Occipital lobe (tissue), 3 donors: ENCODE measurements at places on chromosomes 16 and 17. TPM values are rescaled to one million over a fixed set of nuclear protein-coding genes. Genes with fewer than 3 reads are reported as not detected.

DNA sequence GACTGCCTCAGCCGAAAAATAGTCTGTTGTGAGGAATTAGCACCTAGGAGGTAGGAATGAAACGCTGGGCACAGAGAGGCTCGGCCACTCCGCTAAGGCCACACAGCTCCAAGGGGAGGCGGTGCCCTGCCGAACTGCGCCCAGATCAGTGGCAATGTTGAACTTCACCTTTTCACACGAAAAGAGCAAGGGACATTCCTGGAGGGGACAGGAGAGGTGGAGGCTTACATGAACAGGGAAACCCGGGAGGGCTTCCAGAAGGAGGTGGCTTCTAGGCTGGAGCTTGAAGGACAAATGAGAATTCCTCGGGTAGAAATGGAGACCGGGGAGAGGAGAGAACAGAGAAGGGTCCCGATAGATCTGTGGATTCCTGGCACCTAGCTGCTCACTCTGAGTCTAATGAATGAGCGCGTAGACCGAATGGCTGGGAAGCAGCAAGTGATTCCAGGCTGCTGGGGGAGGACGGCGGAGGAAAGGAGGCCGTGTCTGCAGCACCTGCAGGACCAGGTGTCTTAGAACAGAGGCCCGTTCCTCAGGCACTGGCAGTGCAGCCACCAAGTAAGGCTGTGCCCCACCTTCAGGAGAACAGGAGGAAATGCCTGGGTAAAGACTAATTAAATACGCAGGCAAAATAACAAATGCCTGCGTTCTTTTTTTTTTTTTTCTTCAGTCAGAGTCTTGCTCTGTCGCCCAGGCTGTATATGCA lies 722 bp upstream of the SLC38A10 start:
- no peak for DNase-seq

DNA sequence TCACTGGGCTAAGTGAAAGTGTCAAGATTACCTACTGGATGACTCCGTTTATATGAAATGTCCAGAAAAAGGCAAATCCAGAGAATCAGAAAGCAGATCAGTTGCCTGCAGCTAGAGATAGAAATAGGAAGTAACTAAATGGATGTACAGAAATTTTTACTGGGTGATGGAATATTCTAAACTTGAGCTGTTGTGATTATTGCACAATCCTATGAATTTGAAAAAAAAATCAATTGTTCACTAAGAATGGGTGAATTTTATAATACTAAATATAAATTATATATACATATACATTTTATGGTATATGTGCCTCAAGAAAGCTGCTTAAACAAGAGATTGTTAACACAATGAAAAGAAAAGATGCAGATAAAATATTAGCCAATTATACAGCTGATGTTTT lies 181.1 kb upstream of the C16orf82 start:
- no peak for DNase-seq

DNA sequence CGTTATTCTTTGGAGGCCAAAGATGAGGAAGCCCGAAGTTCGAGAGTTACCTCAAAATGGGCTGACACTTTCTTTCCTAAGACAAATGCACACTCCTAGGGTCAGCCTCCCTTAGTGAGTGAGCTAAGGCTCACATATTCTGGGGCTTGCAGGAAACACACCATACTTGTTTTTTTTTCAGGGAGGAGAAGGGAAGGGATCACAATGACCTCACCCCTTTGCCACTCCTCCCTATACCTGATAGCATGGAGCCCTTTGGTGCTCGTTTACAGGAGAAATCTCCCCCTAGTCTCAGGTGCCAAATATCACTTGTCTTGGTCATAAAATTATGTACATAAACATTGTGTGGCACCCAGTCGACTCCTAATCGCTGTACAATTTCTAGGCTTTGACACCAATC lies 4.6 kb upstream of the TMEM100 start:
- no peak for DNase-seq

DNA sequence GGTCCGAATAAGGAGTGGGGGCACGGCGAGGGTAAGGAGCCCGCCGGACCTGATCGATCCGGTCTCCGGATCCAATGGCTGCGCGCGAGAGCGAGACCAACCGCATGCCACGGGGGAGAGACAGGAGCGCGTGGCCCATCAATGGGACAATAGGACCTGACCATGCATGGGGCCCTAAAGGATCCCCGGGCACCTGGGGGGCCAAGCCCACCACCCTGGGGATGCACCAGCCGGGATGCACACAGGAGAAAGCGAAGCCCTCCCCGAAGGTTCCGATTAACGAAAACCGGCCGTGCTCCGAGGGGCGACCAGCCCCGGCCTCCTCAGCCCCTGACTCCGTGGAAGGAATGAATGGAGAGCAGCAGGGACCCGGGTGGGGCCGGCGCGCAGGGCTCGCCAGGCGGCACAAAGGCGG lies 525 bp downstream of the JPT1 start:
- DNase-seq, result no peak

DNA sequence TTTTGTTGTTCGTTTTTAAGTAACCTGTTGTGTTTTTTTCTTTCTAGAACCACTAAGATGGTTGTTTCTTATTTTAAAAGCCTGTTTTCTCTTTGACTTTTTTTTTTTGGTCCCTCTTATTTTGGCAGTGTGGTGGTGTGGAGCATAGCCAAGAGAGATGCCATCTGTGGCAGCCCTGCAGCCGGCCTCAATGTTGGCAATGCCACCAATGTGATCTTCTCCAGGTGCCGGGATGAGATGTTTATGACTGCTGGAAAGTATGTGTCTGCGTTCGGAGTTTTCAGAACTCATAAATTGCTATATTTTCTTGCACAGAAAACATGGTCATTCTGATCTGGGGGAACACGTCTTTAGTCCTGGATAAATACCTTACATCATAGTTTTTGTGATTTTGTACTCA lies 17.6 kb downstream of the CFAP52 start:
- DNase-seq, result no peak

- DNase-seq, result no peak
Observed at GRCh38 chr17:28466521-28467048, 6.9 kb upstream of the SLC13A2 start.

DNA sequence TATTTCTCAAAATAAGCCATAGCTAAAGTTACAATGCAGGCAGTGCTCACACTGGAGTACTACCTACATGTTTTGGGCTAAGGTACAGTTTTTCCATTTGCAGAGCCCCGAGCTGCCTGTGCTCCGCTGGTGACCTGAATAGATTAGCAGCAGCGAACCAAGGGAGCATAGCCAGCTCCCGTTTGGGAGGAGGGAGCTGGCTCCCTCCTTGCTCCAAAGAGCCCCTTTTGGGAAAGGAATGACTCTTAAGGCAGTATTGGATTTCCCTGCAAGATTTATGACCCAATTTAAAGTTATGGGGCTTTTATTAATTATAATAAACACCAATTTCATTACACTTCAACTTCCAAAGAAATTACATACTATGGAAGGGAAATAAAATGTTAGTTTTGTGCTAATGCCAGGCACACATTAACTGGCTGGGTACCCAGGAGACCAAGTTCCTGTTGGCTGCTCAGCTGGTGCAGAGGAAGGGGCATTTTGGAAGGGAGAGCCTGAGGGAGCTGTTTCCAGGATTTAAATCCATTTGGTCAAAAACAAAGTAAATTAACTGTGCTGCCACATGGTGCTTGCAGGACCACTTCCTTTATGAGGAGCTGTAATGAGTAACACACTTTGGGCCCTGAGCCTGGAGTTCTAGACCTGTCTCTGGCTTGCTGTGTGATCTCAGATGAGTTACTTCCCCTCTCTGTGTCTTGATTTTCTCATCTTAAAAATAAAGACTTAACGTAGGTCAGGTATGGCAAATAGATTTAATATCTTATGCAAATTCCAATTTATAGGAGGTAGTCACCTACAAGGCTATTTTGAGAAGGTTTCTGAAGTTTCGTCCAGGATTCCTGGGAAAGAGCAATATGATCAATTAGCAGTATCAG lies 362.1 kb upstream of the CCL2 start:
- no peak for DNase-seq

DNA sequence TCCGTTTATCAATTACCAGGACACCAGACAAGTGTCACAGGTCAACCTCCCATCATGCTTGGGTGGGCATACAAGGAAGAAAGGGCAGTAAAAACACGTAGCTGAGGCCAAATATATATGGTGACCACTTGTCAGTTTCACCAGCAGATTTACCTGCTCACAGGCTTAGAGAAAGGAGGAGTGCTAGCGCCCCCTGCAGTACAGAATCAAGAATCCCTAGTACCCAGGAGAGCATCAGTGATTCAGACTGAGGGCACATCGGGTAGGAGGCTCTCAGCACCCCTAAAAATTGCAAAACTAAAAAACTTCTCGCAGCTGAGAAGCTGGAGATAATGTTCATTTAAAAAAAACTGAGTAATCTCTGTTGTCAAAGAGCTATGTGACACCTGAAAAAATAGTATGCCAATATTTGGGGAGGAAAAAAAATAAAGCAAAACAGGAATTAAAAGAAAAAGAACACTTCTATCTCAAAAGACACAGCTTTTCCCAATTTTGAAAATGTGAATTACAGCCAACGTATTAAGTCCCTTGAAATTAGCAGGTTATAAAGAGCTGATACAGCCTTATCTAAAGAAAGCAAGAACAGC lies 21.2 kb upstream of the MON1B start:
- no peak for DNase-seq

DNA sequence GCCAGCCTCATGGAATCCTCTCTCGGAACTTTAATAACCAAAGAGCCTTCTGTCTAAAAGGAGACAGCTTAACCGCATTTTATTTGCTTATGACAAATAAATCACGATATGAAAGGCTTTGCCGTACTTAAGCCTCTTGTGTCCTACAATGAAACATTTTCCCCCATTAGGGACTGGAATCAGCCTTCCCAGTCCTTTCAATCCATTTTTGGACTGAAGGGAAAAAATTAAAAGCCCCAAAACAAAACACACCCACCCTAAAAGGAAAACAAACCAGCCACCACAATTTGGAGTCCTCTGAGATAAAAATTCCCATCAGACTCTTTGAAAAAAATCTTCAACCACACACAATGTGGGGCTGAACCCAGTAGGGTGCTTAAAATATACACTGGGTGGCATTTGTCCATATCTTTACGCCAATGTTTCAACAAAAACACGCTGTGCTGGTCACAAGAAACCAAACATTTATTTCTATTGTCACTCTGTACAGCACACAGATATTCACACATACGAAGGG lies 3.0 kb downstream of the HOXB4 start:
- no peak for DNase-seq

DNA sequence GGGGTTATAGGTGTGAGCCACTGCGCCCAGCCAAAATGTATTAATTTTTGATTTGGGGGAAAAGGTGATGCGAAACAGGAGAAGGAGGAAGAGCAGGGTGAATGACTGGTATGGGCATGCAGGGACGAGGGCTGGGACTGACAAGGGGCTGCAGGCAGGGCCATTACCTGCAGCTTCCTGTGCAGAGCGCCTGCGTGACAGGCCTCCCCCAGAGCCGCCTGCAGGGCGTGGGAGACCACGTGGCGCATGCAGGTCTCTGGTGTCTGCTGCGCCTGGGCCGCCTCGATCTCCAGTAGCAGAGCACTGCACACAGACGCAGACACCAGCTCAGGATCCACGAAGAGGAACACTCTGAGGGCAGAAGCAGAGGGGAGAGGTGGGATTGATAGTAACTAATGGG lies 32.4 kb downstream of the PIK3R6 start:
- DNase-seq, result no peak

- DNase-seq, result no peak
Observed at GRCh38 chr17:45005700-45006099, 37.6 kb upstream of the C1QL1 start.

- no peak for DNase-seq
Observed at GRCh38 chr17:36212966-36213365, 2.1 kb downstream of the CCL4L2 start.

DNA sequence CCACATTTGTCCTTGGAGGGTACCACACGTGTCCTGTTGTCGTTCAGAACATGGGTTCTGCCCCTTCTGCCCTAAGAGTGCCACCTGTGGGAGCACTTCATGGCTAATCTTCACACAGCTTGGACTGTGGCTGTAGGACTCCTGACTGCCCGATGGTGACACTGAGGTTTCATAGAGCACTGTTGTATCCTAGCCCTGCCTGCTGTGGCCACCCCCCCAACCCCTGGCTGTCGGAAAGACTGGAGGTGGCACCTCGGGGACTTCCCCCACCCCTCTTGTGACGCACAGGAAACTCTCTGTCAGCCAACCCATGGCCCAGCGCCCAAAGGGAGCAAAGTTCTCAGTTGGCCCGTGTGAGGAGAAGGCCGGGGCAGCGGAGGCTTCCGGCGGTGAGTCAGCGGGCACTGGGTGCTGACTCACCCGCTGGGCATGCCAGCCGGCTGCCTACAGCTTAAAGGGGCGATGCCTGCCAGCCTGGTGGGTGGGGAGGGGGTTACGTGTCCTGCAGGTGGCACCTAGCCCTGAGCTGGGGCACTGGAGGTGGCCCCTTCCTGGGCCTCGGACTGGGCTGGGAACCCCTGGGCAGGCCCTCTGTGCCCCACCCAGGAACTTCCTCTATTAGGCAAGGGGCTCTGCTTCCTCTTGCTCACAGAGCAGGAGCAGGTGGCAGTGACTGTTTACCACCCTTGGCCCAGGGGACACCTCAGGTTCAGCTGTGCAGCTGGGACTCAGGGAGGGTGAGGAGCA lies 3.4 kb downstream of the MAP2K3 start:
- DNase-seq, result peak; percentile 79

DNA sequence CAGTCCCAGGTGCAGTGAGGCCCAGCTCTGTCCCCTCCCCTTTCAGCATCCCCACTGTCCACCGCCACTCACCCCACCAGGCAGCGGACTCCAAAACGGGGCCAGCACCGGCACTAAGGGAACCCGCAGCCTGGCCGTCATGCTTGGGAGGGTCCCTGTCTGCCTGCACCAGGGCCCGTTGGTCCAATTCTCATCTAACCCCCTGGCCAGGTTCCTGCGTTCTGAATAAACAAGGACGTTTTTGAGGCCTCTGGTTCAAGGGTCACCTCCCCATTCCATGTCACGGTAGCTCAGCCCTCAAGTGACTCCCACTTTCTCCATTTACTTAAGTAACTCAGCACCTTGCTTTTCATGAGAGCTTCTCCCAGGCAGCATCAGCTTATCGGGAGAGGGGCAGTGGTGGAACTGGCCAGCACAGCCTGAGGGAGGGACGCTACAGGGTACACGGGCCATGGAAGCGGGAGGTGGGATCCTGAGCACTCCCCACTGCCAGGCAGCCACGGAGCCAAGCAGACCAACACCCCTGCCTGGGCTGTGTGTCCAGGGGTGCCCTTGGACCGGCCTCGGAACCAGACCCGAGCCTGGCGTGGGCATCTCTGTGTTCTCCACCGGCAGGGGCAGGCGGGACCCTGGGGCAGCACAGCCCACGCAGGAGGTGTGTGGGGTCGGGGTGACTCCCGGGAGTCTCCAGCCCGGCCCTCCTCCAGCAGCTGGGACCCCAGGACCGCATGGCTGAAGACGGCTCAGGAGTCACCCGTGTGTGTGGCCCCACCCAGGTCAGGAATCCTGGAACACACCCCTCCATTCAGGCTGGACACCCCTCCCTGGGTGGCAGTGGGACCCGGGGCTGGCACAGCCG lies 74.9 kb upstream of the GNG13 start:
- DNase-seq, result no peak

Gene RGS11
- total RNA-seq, result 2.8 TPM

Gene C16orf46
- 1.4 TPM for total RNA-seq

Gene EIF3C
- 93.7 TPM for total RNA-seq

Gene SLC25A10
- total RNA-seq, result 4.2 TPM

Gene MFAP4
- total RNA-seq, result 0.47 TPM

Gene KCNJ18
- not detected for total RNA-seq

Gene WNT3
- 5.1 TPM for total RNA-seq
